ENCODE measurements at places on chromosomes 16 and 17.

DNA sequence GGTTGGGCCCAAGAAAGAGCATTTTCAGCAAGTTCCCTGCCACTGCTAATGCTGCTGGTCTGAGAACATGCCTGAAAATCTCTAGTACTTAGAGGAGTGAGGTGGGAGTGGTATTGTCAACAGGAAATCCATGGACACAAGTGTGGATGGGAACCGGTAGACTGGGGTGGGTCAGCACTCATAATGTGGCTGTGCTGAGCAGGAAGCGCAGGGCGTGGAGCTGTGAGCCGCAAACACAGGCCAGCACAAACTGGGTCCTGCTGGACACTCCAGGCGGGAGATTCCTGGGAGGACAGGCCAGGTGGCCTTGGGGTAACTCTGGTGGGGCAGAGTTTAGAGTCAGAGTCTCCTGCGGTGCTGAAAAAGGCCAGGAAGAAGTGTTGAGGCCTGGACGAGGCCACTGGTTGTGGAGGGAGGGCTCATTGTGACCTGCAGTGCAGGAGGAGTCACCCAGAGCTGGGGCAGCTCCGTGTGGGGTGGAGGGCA is 62.6 kb downstream of the BANP start:
- DNase-seq: no peak

DNA sequence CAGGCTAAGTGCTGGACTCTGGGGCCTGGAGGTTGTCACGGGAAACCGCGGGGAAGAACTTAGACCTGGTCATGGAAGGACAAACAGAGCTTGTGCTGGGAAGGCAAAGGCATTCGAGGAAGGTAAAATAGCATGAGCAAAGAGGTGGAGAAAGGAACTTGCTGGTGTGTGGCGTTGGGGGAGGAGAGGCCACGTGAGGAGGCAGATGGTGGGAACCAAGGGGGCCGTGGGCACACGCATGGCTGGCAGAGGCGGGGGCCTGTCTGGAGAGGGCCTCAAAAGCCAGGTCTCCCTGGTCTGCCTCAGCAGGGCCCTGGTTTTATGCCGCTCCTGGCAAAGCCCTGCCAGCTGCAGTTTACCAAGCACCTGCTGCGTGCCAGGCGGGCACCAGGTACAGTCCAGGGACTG is 15.3 kb downstream of the CORO7 start:
- DNase-seq: no peak

- no peak for DNase-seq
Observed at GRCh38 chr16:88769617-88770460, 15.2 kb downstream of the PIEZO1 start.

DNA sequence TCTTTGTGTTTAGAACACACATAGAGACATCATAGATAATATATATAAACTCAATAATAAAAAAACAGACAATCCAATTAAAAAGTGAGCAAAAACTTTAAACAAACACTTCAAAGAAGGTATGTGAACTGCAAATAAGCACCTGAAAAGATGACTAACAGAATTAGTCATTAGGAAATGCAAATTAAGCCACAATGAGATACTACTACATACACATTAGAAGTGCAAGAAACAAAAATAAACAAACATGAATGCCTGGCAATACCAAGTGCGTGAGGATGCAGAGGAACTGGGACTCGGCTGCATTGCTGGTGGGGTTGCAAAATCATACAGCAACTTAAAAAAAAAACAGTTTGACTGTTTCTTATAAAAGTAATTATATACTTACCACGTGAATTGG is 799.0 kb downstream of the KCNJ2 start:
- DNase-seq: no peak

DNA sequence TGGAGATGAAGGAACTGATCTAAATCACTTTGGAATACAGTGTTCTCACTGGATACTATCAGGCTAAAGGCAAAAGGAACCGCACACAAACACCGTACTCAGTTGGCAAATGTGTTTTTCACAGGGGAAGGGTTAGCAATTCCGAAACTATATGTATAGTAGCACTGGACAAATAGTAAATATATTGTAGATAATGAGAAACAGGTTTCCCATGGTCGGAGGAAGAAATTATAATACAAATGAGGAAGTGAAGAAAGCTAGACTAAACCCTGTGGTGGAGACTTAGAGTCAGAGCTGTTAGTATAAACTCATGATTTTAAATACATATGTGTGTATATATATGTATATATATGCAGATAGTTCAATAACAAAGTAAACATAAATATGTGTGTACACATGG is 414.1 kb upstream of the SALL1 start:
- DNase-seq: no peak

DNA sequence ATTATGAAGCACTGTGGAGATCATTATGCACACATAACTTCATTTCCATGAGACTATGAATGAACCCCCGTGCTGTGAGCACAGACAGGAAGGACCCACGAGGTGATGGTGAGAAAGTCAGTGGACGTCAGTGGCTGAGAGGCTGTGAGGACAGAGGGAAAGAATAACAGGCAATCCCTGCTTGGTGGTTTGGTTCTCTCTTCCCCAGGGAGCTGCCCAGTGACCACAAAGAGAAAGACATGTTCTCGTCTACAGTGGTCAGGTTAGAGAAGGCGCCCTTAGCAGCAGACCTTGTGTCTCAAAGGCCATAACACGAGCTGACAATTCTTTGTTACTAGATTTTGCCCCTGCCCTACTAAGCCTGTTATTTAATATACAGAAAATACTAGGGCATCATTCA is 609.2 kb downstream of the TOX3 start:
- no peak for DNase-seq

DNA sequence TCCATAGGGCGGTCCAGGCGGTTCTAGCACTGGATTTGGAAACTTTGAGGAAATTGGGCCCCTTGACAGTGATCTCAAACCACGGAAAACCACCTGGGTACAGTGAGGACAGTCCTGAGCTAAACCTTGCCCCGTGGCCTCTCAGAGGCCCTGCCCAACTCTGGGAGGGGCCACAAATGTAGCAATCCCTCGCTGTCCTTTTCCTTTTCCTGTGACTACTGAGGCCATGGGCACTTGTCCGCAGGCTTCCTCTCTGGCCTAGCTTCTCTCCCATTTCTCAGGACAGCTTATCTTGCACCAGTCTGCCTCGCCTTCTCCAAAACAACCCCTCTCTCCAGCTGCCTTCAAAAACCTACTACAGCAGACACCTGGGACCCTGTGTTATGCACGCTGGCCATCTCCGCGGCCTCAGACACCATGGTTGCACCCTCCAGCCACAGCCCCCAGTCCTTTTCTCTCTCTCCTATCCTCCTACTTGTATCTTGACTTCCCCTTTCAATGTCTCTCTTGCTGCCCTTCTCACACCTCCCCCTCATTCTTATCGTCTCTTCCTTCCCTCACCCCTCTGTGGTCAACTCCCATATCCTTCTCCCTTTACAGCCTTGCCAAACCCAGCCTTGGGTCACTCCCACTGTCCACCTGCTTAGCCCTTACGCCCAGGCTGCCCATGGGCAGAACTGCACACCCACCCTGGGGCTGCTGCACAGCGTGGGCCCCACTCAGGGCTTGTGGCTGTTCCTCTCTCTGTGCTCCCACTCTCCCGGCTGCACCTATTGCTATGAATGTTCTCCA is 7.6 kb downstream of the SCPEP1 start:
- no peak for DNase-seq

GRCh38 chr16:53766304-53767016 is 62.5 kb downstream of the FTO start:
- no peak for DNase-seq

All from Jurkat, Clone E6-1 (cell line).